ENCODE measurements at places on chromosomes 3 and 15.

DNA sequence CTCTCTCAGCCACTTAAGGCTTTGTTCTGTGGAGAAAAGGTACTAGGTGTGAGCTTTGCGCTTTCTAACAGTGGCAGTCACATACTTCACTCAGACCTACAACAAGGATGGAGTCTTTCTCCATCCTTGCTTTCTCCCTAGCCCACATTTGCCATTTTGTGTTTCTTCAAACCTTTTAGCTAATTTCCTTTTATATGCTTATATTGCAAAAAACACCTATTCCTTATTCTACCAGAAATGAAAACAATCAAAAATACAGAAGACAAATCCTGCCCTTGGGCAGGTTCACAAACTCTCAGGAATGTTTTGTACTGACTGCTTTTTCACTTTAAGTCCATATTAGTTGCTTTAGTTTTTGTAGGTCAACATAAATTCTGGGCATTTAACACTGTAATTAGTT lies 914.2 kb downstream of the SQOR start:
- no peak for DNase-seq

DNA sequence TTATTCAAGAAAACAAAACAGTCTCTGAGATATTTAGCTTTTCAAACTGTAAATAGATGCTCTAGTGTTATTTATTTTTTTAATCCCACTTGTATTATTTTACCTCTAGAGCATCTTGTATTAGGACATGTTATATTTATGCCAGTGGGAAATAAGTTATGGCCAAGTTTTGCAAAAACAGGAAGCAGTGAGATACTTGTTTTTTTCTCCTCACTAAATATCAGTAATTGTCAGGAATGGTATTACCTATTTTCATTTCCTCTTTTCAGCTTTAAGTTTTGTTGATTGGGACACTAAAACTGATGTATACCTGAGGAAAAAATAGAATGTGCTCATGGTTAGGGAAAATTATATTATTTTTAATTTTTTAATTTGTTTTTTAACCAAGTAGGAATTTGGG lies 8.6 kb upstream of the IL20RB start:
- DNase-seq = no peak

GRCh38 chr3:105868431-105868741 lies 426 bp downstream of the CBLB start:
- no peak for DNase-seq

DNA sequence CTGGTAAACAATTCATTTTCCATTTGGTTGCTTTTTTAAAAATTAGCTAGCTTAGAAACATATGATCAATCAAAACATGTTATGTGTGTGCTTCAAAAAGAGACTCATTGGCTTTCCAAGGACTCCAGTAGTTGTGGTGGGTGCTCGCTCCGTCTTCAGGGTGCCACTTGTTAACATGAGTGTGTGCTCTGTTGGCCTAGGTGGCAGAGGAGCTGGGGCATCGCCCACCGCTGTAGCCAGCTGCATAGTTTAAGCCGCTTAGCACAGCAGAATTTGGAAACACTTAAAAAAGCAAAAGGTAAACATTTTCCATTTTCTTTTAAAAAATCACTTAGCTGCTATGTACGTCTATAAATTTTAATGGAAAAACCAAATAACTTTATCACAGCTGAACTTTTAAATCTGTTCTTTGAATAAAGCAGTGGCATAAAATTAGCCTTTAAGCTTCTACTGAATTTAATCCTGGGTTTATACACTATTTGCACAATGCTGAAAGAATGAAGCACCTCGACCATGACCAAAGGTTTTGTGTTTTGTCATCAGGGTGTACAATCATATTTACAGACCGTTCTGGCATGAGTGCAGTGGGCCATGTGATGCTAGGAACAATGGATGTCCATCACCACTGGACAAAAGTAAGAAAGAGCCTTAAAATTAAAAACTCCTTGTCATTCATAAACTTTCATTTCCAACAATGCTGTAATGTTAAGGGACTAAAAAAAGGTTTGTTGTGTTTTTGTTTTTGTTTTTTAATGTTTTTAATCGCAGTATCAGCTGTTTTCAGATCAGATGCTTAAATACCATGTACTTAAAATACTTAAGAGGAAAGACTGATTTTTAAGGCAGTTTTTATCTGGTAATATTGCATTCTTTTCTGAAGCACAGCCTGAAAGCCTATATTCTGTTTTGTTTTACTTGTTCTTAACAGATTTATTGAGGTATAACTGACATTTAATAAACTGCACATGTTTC lies 57.9 kb downstream of the TCAIM start:
- no peak for DNase-seq

DNA sequence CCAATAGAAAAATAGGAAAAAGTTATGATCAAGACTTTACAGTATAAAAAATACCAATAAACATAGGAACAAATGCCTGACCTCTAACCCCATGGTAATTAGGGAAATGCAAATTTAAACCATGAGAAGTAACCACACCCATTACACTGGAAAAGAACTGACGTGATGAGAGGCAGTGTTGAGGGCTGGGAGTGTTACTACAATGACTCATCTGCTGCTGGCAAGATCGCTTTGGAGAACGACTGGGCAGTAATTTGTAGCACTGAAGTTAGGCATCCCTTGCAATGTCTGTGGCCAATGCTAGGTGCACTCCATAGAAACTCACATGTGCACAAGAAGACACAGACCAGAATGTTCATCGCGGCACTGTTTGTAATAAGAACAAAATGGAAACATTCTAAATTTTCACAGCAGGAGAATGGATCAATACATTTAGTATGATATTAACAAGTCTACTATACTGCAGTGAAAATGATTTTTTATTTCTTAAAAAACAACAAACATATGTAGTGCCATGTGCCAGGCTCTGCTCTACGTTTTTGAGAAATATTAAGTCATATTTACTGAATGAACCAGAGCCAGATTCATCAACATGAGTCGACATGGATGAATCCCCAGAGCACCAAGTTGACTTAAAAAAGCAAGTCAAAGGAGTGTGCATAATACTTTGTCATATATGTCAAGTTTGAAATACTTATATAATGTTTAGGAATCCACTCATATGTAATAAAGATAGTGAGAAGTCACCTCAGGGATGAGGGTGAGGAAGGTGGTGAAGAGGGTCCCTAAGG lies 37.6 kb upstream of the EPHB3 start:
- peak; percentile 8 for DNase-seq

DNA sequence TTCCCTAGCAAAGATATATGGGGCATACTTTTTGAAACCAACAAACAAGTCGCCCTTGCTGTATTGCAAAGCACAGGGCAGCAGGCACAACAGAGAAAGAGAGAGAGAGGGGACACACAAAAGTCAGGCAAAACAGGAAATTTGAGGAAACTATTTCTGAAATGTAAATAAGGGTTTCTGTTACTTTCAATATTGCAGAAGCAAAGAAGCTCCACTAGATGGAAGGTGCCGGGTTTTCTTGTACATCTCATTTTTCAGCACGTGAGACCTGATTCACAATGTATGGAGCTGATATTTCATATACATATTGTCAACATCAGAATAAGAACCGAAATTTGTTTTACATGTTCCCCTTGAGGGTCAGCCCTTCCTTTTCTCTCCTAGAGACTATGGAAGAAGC lies 127.4 kb downstream of the FOXP1 start:
- no peak for DNase-seq

DNA sequence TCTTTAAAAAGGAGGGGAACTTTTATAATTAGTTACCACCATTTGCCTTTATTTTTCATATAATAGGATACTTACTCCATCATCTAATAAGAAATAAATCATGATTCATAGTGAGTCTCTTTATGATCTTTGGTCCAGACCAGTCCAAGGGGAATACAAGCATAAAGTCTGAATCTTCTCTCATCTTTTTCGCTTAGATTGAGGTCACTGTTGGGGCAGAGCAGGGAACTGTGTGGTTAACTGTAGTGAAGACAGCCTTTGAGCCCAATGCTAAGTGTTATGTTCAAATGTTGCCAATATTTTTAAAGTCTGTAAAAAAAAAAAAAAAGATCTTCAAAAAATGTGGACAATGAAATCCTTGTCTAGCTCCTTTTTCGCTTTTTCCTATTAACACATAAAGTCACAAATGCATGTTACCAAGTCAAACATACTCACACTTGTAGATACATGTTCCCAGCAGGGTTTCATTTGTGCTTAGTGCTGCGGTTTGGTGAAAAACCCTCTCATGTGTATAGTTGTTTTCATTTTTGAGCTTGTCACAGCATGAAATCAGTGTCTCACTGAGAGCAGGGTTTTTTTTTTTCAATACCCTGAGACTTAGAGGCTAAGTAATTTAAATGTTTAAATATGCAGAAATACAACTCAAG lies 72.1 kb downstream of the EPHA3 start:
- DNase-seq = no peak

DNA sequence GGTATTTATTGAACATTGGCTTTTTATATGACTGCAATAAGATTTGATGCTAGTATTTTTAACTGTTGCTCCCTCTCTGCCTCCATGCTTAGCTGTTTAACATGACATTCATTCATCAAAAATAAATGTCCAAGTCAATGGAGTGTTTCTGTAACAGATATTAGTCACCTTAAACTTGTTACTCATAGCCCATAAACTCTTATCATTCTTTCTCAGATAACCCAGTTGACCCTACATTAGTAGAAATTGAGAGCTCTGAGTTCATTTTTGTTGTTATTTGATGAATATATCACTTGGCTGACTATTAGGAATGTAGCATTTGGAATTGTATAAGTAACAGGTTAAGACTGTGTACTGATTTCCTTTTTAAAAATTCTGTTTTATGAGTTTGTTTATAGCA lies 201.1 kb downstream of the UBE2E2 start:
- DNase-seq = no peak

DNA sequence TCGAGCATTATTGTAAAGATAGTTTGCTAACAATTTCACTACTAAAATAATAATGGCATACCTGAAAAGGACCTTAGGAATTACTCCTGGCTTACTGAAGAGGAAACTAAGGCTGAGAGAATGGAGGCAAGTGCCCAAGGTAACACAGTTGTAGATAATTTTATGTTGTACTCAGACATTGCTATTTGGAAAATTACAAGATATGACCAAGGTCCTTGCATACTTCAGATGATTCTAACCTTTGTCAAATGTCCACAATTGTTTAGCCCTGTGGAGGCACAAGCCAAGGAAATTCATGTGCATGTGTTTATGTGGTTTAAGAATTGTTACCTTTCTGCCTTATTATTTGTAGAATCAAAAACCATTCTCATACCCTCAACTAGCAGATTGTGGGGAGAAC lies 105.7 kb downstream of the TUSC7 start:
- no peak for DNase-seq

DNA sequence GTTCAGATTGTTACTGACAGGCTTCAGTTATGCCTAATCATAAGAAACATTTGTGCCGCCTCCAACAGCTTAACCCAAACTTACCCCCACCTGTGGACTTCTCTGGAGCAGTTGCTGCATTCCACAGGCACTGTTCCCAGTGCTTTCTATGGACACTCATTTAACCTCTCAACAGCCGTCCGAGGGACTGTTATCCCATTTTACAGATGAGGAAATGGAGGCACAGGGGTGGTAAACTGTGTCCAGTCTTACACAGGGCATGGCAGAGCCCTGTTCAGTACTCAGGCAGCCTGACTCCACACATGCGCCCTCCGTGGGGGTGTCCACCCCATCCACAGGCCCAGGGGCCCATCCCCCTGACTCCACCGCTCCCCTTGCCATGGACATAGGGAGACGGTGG lies 14.3 kb upstream of the TGM5 start:
- no peak for DNase-seq

- DNase-seq = peak; percentile 19
Observed at GRCh38 chr3:192223815-192224214, 503.5 kb downstream of the FGF12 start.

- DNase-seq = no peak
Observed at GRCh38 chr3:150483226-150483625, 63.1 kb downstream of the SERP1 start.

DNA sequence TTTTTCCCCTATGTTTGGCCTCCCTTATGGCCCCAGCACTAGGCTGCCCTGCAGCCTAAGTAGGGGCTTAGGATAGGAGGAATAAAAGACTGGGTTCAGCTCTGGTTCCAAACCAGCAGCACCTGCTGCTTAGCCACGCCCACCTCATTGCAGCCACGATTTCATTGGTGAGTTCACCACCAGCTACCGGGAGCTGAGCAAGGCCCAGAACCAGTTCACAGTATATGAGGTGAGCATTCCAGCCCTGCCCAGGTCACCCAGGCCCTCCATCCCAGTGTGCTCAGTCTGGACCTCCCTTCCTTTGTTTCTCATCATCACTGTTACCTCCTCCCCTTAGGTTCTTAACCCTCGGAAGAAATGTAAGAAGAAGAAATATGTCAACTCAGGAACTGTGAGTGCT lies 11.5 kb downstream of the CPNE9 start:
- no peak for DNase-seq

GRCh38 chr15:29652595-29652994 lies 169.7 kb downstream of the TJP1 start:
- no peak for DNase-seq

DNA sequence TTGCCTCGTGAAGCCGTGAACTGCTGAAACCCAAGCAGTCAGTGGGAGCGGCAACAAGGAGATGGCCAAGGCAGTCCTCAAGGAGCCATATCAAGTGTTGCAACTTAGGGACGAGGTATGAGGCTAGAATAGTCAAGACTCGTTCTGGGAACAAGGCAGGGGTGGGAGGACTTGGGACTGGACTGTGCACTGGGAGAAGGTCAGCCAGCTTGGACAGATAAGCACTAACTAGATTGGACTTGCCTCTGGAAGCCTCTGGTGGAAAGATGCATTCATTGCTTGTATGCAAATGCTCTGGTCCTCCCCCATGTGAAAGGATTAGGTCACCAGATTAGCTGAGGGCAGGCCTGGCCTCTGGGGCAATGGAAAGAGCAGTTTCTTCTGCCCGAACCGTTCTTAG lies 123.3 kb upstream of the CTNNB1 start:
- DNase-seq = no peak

DNA sequence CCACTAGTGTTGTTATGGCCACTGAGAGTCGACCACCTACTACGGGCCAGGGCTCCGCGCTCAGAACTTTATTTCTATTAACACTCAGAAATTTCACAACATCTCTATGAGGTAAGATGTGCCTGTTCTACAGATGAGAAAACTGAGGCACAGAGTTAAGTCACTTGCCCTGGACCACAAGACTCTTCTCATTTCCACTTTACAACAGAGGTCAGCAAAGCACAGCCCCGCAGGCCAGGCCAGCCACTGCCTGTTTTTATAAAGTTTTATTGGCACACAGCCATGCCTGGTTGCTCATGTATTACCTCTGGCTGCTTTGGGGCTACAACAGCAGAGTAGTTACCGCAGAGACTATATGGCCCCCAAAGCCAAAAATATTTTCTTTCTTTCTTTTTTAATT lies 503.6 kb downstream of the SHQ1 start:
- DNase-seq = no peak

GRCh38 chr15:86608461-86609205 lies 529.0 kb downstream of the AGBL1 start:
- DNase-seq = no peak
